ENCODE measurements at places on chromosomes 2 and 18. TPM values are rescaled to one million over a fixed set of nuclear protein-coding genes. Genes with fewer than 3 reads are reported as not detected.

GRCh38 chr2:103159018-103159417 lies 397.2 kb downstream of the TMEM182 start:
- DNase-seq: no peak

DNA sequence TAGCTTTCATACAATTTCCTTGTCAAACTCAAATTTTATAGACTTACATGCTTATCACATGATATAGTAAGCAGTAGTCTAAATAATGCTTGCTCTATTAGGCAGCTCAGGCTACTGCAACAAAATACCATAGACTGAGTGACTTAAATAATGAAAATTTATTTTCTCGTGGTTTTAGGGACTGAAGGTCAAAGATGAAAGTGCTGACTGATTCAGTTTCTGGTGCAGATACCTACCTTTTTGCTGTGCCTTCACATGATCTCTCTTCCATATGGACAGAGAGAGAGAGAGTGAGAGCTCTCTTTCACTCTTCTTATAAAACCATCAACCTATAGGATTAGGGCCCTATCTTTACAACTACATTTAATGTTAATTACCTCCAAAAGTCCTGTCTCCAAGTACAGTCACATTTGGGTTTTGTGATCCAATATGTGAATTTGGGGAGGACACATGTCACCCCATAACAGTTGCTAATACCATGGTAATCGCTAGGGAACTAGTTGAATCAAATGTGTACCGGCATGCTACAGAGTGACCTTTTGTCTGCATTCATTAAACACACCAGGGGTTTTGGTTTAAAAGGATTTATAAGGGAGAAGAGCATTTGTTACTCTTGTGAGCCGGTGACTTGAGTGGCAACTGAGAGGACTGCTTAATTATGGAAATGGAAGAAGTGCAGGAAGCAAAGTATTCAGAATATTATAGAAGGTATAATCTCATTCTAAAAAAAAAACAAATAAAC lies 723.4 kb upstream of the LRRTM4 start:
- DNase-seq: no peak

GRCh38 chr2:195495966-195496365 lies 161.1 kb upstream of the SLC39A10 start:
- no peak for DNase-seq

DNA sequence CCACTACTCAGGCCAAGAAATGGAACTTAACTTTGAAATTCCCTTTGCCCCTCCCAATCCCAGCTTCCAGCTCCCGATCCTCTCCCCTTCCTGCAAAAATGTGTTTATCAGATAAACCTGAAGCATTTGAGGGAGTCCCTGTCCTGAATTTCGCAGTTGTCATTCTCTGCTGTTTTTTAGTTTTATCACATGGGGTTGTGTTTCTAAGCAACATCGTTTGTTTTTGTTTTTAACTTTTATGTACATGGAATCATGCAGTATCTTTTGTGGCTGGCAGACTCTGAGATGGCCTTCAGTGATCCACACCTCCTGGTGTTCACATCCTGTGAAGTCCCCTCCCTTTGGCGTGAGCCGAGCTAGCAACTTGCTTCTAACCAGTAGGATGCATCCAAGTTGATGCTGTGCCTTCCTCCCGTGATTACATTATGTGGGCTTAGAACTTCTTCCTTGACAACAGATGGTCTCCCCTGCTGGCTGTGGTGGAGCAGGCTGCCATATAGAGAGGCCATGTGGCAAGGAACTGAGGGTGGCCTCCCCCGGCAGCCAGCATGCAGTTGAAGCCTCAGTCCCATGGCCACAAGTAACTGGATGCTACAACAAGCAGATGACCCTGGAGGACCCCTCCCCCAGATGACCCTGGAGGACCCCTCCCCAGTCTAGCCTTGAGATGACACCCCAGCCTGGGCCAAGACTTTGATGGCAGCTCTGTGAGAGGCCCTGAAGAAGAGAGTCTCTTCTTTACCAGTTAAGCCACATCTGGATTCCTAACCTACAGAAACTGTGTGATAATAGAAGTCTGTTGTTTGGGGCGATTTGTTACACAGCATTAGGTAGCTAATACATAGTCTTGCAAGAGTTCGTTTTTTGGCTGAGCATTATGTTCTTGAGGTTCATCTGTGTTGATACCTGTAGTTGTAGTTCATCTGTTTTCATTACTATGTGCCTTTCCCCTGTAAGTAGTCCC lies 27.7 kb downstream of the SH3BP4 start:
- no peak for DNase-seq

- no peak for DNase-seq
Observed at GRCh38 chr2:218902427-218902826, 21.8 kb downstream of the WNT10A start.

GRCh38 chr2:31704561-31705212 lies 123.9 kb upstream of the SRD5A2 start:
- no peak for DNase-seq

GRCh38 chr18:12013186-12013916 lies 32.0 kb downstream of the IMPA2 start:
- no peak for DNase-seq

- no peak for DNase-seq
Observed at GRCh38 chr18:38654946-38655345, 1089.3 kb upstream of the CELF4 start.

- DNase-seq: no peak
Observed at GRCh38 chr2:239239607-239240413, 161.0 kb downstream of the HDAC4 start.

- no peak for DNase-seq
Observed at GRCh38 chr2:113207021-113207420, 33.2 kb downstream of the PSD4 start.

- no peak for DNase-seq
Observed at GRCh38 chr2:222813177-222813843, 47.5 kb upstream of the ACSL3 start.

DNA sequence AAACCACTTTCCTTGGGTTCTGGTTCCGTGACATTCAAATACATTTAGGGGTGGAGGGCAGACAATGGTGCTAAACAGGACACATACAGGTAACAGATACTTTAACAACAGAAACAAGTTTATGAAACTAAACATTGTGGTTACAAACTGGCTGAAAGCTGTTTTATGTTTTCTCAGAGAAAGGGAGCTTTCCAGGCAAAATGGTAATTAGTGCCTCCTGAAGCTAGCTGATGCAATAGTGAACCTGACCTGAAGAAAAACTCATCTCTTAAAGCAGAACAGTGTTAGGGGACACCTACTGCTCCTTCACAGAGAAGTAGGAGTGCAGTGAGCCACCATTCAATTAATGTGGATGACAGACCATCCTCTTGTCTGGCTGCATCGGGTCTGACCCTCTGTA lies 138.9 kb downstream of the CCDC148 start:
- DNase-seq: no peak

GRCh38 chr2:43593254-43593653 lies 2.6 kb downstream of the THADA start:
- no peak for DNase-seq

GRCh38 chr18:75977081-75977480 lies 518.0 kb downstream of the ZNF516 start:
- no peak for DNase-seq

DNA sequence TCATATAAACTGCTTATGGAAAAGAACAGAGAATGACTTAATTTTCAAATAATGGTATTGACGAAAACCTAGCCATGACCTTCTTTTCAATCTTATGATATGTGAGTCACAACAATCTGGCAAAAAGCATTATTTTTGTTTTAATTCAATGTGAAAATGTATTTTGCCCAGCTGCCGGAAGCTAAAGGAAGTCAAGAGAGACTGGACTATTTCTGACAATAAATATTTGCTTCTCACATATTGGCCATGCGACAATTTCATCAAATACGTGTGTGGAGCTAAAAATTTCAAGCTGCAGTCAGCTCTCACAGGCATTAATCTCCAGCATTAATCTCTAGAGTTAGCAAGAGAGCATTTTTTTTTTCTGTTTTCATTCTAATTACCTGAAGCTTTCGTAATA lies 881.0 kb downstream of the CPS1 start:
- no peak for DNase-seq

DNA sequence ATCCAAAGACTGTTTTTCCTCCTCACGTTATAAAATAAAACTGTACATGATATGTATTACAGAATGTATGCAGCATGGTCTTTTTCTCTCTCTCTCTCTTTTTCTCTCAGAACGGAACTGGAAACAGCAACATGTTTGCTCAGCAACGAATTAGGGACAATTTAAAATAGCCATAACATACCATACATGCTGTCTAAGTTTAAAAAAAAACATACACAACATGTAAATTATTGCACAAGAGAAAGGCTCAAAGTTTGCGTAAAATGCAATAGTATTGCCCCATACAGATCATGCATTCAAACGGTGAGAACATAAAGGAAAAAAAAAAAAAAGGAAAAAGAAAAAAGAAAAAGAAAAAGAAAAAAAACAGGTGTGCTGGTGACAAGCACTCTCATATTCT lies 93.6 kb downstream of the BCL11A start:
- DNase-seq: no peak

- no peak for DNase-seq
Observed at GRCh38 chr2:180715044-180715443, 265.4 kb upstream of the UBE2E3 start.

DNA sequence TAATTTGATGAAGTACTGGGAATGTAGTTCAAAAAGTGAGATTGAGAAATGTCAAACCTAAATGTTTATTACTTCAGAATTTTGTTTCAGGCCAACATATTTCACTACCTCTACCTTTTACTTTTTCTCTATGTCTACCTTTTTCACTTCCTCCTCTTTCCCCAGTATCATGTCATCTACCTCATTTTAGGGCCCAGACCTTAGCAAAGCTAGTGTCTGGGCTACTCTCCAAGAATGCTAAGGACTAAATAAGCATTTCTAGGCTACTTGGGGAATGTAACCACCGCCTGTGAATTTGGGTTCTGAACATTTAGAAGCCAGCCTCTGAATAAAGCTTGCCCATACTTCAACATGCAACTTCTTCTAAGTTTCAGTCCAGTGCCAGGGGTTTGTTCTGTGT lies 330.4 kb downstream of the SLC4A3 start:
- DNase-seq: no peak

INO80B gene
- 25.2 TPM for total RNA-seq

EFHD1 gene
- total RNA-seq: 4.1 TPM

NYAP2 gene
- 0.11 TPM for total RNA-seq

PRSS56 gene
- not detected for total RNA-seq

DNPEP gene
- 102 TPM for total RNA-seq

PUM2 gene
- total RNA-seq: 119 TPM

REG3A gene
- total RNA-seq: 0.45 TPM

ZNF514 gene
- 21.9 TPM for total RNA-seq
